ENCODE measurements at places on chromosomes 2 and 18.

DNA sequence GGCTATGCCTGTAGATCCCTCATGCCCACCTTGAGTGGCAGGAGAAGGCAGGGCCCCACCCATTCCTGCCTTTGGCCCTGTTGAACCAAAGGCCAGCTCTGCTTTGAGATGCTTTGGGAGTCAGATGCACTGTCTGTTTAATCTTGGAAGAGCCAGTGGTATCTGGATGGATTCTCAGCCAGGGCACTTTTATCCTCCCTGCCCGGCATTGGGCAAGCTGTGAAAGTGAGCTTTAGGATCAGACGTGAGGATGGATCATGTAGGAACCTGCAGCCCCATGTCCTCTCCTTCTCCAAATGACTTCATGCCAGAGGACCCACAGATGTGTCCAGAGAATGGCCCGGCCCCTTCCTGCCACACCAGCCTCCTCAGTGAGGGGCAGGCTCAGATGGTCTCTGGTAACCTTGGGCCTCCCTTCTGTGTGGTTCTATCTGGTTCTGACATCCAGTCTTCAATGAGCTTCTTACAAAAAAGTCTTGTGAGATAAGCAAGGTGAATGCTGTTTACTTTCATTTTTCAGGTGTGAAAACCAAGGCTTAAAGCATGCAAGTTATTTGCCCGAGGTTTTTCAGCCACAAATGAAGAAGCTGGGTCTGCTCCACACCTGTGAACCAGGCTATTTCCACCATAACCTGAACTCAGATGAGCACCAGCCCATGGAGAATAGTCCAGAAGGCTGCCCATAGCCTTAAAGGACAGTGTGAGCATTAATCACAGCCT is 123.8 kb downstream of the KCTD1 start:
- H3K27me3 ChIP-seq, result no peaks in the 10 kb centered on the region
- H3K4me1 ChIP-seq, result no peaks in the 10 kb centered on the region
- no peak overlapping the region for H3K27ac ChIP-seq
- no peak overlapping the region for H3K4me3 ChIP-seq
- H3K36me3 ChIP-seq, result no peaks in the 10 kb centered on the region

GRCh38 chr18:59464486-59464885 is 105.4 kb upstream of the LMAN1 start:
- no peaks in the 10 kb centered on the region for H3K36me3 ChIP-seq
- H3K4me1 ChIP-seq, result no peaks in the 10 kb centered on the region
- H3K27me3 ChIP-seq, result no peaks in the 10 kb centered on the region
- DNase-seq, result no peak

DNA sequence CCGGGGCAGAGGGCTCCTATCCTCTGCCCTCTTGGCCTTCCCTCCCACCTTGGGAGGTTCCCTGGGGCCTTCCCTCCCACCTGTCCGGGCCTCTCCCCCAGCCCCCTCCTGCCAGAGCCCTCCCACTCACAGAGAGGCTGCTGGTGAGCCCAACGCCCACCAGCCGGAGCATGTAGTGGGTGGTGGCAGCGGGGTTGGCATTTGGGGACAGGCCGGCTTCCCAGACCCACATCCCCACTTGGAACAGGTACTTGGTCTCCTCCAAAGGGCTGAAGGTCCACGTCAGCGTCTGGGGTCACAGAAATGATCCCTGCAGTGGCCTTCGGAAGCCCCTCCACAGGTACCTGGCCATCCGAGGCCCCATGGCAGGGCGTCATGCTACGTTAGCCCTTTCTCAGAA is 19.3 kb downstream of the CFAP65 start:
- H3K36me3 ChIP-seq, result no peaks in the 10 kb centered on the region
- H3K4me1 ChIP-seq, result no peaks in the 10 kb centered on the region
- DNase-seq, result no peak

DNA sequence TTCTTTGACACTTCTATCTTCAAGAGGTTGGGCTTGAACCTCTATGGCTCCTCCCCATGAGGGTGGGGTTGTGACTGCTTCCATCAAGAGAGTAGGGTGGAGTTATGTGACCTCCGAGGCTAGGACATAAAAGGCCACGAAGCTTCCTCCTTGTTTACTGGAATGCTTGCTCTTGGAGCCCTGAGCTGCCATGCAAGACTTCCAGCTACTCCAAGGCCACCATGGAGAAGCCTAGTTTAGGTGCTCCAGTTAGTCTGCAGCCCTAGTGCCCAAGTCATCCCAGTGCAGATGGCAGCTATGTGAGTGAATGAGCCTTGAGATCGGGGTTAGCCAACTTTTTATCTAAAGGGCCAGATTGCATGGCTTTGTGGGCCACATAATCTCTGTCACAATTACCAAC is 2.4 kb upstream of the MERTK start:
- H3K27me3 ChIP-seq, result no peaks in the 10 kb centered on the region
- no peak overlapping the region for H3K4me3 ChIP-seq
- peaks cover 16% of the 10 kb centered on the region for H3K4me1 ChIP-seq
- H3K27ac ChIP-seq, result no peak overlapping the region

DNA sequence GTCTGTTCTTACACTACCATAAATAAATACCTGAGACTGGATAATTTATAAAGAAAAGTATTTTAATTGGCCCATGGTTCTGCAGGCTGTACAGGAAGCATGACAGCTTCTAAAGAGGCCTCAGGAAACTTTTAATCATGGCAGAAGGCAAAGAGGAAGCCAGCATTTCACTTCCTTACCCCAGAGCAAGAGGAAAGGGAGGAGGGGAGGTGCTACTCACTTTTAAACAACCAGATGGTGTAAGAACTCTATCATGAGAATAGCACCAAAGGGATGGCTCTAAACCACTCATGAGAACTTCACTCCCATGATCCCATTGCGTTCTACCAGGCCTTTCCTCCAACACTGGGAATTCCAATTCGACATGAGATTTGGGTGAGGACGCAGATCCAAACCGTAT is 344.4 kb upstream of the SLC39A10 start:
- H3K4me1 ChIP-seq, result peaks cover 6% of the 10 kb centered on the region
- H3K27me3 ChIP-seq, result no peaks in the 10 kb centered on the region
- DNase-seq, result no peak
- no peak overlapping the region for H3K4me3 ChIP-seq
- no peak overlapping the region for H3K27ac ChIP-seq
- no peaks in the 10 kb centered on the region for H3K36me3 ChIP-seq

DNA sequence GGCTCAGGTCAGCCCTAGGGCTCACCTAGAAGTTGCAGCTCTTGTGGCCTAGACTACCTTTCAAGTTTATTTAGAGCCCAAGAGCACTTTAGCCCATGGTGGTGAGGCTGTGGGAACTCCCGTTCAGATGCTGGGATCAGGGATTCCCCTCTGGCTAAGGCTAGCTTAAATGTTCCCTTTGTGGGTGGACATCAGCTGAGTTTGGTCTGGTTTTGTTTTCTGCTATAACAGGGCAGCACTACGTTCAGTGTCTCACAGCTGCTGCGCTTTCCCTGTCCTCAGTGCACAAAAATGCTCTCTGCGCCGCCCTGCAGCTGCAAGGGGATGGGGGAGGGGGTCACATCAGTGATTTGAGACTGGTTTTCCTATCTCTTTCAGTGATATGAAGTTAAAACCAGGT is 170.5 kb upstream of the KCNJ3 start:
- no peaks in the 10 kb centered on the region for H3K4me1 ChIP-seq
- DNase-seq, result no peak
- H3K36me3 ChIP-seq, result no peaks in the 10 kb centered on the region
- no peak overlapping the region for H3K4me3 ChIP-seq
- H3K27me3 ChIP-seq, result no peaks in the 10 kb centered on the region

- peaks cover 95% of the 10 kb centered on the region for H3K4me1 ChIP-seq
- H3K4me3 ChIP-seq, result no peak overlapping the region
- no peaks in the 10 kb centered on the region for H3K27me3 ChIP-seq
- H3K27ac ChIP-seq, result peak overlapping the region; percentile 71
Measured at GRCh38 chr2:36392571-36393255, 37.1 kb downstream of the CRIM1 start.

- H3K4me1 ChIP-seq, result peaks cover 5% of the 10 kb centered on the region
- no peak for DNase-seq
- no peaks in the 10 kb centered on the region for H3K36me3 ChIP-seq
- peaks cover 3% of the 10 kb centered on the region for H3K27me3 ChIP-seq
- no peak overlapping the region for H3K4me3 ChIP-seq
Measured at GRCh38 chr2:232415736-232416520, 9.3 kb downstream of the ALPG start.

DNA sequence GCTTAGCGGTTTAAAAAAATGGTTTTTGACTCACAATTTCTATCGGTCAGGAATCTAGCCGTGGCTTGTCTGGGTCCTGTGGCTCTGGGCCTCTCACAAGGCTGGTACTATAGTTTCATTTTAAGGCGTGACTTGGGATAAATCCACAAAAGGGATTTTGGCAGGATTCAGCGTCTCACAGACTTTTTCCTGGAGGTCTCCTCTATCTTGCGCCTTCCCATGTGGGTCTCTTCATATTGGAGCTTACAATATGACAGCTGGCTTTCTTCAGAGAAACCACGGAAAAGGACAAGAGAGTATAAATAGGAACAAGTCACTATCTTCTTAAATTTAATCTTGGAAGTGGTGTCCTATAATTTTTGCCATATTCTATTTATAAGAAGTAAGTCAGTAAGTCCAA is 250.5 kb downstream of the DSC3 start:
- no peak overlapping the region for H3K4me3 ChIP-seq
- no peak for DNase-seq
- no peaks in the 10 kb centered on the region for H3K36me3 ChIP-seq

DNA sequence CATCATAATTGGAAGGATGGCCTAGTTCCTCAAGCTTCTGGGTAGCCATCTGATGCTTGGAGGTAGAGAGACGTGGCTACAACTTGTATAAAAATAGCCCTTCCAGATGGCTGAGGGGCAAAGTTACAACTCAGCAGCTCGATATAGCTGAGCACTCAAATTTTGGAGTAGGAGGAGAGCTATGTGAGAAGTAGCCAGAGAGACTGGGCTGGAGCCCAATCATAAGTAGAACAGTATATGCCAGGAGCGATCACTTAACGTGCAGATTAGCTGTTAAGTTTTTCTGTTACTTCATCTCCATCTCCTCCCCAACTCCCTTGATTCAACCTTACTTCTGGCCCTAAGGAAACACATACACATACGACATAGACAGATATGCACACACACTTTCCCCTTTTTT is 28.8 kb downstream of the CNRIP1 start:
- no peak overlapping the region for H3K27ac ChIP-seq
- no peak overlapping the region for H3K4me3 ChIP-seq
- H3K36me3 ChIP-seq, result no peaks in the 10 kb centered on the region
- no peak for DNase-seq
- peaks cover 2% of the 10 kb centered on the region for H3K27me3 ChIP-seq
- H3K4me1 ChIP-seq, result no peaks in the 10 kb centered on the region

GRCh38 chr18:55064760-55065159 is 105.5 kb upstream of the CCDC68 start:
- H3K4me1 ChIP-seq, result no peaks in the 10 kb centered on the region
- DNase-seq, result no peak
- no peaks in the 10 kb centered on the region for H3K27me3 ChIP-seq
- no peak overlapping the region for H3K4me3 ChIP-seq
- H3K36me3 ChIP-seq, result no peaks in the 10 kb centered on the region

DNA sequence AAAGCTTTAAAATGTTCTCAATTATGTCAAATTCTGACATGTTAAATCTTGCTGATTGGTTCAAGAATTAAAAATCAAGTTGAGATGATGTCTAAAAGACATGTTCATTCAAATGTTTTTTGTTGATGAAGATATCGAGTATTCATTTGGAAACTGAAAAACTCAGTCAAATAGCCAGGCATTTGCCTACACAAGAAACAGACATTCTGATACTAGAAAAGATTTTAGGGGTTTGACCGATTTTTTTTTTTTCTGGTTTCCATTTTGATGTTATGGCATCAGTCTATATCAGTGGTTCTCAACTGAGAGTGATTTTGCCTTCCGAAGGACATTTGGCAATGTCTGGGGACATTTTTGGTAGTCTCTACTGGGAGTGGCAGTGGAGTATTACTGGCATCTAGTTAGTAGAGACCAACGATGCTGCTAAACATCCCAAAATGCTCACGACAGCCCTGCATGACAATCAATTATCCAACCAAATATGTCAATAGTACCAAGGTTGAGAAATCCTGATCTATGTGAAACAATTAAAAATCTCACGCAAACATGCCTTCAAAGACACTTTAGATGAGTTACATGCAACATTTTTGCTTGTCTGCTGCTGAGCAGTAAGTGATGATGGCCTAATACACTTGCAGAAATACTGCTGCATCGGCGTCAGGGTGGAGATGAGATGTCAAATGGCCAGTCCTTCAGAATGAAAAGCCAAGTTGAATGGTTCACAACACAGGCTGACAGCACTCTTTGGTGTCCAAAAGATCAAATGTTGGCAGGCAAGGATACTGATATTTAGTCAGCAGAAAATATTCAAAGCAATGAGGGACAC is 12.5 kb downstream of the RASGRP3 start:
- H3K27me3 ChIP-seq, result no peaks in the 10 kb centered on the region
- no peak overlapping the region for H3K4me3 ChIP-seq
- H3K4me1 ChIP-seq, result no peaks in the 10 kb centered on the region
- H3K27ac ChIP-seq, result no peak overlapping the region

DNA sequence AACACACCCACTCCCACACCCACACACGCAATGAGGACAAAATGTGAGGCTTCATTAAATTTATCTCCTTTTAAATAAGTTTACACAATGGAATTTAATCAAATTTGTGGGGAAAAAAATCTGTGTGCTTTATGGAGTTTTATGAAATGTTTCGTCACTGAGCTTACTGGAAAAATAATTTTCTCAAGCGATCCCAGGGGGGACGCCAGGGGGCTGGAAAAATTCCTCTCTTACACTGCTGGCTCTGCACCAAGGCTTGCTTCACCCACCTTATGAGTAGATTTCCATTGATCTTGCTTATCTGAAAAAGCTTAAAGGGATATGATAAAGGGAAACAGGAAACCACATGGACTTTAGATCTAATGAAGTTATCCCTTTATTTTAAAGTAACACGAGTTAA is 95.5 kb downstream of the CABYR start:
- H3K36me3 ChIP-seq, result no peaks in the 10 kb centered on the region
- DNase-seq, result no peak

DNA sequence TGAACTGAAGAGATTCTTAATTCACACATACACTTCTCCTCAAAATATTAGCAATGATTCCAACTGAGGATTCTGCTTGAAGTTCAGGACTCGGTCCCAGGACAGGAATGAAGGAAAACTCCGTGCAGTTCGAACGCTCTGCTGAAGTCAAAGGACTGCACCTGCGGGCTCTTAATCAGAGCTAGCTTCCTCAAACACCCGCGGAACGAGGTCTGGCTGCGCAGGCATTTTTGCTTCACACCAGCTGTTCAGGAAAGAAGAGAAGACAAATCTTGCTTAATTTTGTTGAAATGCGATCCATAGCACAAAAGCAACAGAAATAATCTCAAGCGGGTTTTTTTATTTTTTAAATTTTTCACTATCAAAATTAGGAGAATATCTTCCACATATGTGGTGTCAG is 175.6 kb downstream of the LAMA1 start:
- H3K36me3 ChIP-seq, result no peaks in the 10 kb centered on the region
- no peaks in the 10 kb centered on the region for H3K4me1 ChIP-seq
- H3K4me3 ChIP-seq, result no peak overlapping the region
- H3K27ac ChIP-seq, result no peak overlapping the region
- DNase-seq, result no peak

DNA sequence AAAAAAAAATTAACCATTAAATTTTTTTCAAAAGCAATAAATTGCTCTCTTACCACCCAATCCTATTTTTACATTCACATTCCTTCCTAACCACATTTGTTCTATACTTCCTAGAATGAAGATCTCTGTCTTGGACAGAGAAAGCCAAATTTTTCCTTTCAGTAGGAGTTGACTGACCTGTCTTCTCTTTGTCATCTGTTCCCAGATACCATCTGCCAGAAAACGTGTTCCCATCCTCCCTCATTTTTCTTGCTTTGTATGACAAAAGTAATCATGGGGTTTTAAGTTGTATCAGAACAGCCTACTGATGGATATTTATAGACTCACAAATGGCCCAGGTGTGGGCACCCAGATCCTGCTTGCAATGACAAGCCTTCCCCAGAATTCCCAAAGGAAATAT is 182.1 kb downstream of the CYP26B1 start:
- H3K4me3 ChIP-seq, result no peak overlapping the region
- H3K27ac ChIP-seq, result no peak overlapping the region
- H3K27me3 ChIP-seq, result no peaks in the 10 kb centered on the region
- no peaks in the 10 kb centered on the region for H3K4me1 ChIP-seq
- DNase-seq, result no peak

Data from Panc1 (cell line).